Spinal cord (tissue), 10 donors: ENCODE measurements at places on chromosomes 2 and 18.

- no peak for DNase-seq
Observed at GRCh38 chr2:105820691-105821090, 76.0 kb downstream of the NCK2 start.

DNA sequence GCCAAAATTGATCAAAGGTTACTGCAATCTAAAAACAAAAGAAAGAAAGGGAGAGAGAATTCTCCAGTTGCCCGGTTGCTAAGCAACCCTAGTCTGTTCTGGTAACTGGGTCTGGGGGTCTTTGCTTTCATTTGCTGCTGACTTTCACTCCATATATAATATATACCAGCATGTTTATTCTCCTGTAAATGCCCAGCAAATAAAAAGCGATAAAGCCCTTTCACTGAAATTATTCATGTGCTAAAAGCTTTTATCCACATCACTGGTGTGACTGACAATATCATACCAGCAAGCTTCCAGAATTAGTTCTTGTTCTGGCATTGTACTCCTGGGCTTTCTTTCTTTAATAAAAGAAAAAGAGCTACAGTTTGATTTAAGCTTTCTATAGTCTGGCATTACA, 75.5 kb upstream of the ST8SIA3 start:
- DNase-seq: peak; percentile 94

- no peak for DNase-seq
Observed at GRCh38 chr2:162370931-162371330, 27.0 kb downstream of the GCA start.

DNA sequence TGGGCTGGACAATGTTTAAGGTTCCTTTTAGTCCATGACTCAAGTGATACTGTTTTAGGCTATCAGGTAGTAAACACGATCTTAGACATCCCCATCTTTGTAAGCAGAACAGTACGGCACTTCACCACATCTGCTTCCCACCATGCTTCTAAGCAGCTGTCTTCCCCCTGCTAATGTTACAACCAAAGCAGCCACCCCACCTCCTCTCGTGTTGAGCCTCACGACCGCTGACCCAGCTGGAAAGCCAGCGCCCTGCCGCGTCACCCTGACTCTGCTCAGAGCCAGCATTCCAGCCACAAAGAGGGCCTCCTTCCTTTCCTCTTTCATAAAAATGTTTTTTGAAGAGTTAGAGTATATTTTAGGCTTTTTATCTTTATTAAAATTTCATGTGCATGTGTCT, 9.4 kb downstream of the MTERF4 start:
- no peak for DNase-seq

DNA sequence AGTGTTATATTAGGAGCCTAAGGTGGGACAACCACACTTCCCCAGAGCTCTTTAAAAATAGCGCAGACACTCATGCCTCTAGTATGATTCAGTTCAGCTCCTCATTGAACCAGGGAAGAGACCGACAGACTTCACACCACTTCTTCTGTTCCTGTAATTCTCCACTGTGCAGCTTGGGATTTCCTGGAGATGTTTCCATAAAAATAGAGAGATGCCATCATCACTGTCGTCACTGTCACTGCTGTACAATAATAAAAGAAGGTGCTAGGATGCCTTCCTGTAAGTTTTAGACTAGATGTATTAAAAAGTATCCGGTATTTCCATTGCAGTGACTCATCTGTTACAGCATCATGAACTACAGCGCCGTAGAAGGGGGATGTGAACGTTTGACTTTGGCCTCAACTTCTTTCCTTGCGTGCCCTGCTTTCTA, 110.9 kb downstream of the FAM210A start:
- DNase-seq: no peak

GRCh38 chr2:237859533-237860272, at the start of gene RAMP1:
Gene RAMP1 (plus strand): TSS chr2:237859623. CDS start chr2:237859676, 53 bp downstream.
- DNase-seq: no peak

DNA sequence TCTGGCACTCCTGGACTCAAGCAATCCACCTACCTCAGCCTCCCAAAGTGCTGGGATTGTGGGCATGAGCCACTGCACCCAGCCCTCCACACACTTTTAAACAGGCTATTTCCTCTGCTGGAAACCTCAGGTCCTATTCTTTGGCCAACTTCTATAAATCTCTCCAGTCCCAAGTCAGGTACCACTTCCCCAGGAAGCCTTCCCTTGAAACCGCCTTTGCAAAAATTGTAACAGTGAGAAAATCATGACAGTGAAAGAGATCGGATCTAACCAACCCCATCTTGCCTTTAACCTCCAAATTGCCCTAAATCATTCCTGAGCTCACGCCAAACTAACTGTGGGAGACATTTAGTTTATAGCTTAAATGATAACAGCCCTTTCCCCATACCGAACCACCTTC, 67.3 kb upstream of the CABLES1 start:
- no peak for DNase-seq
